ENCODE measurements at places on chromosomes 3 and 15.
A peak's percentile ranks its signal among the peaks of the same experiment; 100 is the strongest.

DNA sequence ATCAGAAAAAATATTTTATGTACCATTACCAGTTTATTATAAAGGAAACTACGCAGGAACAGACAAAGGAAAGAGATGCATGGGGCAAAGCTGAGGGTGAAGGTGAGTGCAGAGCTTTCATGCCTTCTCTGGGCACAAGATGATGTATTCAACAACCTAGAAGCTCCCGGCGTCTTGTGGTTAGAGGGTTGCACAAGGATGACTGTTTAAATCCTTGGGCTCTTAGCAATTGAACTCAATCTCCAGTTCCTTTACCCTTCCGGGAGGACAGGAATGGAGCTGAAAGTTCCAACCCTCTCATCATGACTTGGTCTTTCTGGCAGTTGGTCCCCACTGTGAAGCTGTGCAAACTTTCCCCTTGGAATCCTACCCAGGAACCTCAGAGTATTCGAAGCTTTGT lies 542.0 kb downstream of the EPHA3 start:
- no peak for DNase-seq

GRCh38 chr3:125059488-125060245 lies 3.9 kb upstream of the HEG1 start:
- DNase-seq = no peak

- DNase-seq = no peak
These were observed 11.3 kb downstream of the GTF2E1 start for GRCh38 chr3:120753810-120754209.

GRCh38 chr3:191958980-191959671 lies 498.2 kb downstream of the PYDC2 start:
- DNase-seq = no peak

DNA sequence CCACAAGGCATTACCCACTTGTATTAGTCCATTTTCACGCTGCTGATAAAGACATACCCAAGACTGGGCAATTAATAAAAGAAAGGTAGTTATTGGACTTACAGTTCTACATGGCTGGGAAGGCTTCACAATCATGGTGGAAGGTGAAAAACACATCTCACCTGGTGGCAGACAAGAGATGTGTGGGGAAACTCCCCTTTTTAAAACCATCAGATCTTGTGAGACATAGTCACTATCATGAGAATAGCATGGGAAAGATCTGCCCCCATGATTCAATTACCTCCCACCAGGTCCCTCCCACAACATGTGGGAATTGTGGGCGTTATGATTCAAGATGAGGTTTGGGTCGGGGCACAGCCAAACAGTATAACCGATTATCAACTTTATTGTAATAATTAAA lies 17.0 kb upstream of the CMC1 start:
- no peak for DNase-seq

DNA sequence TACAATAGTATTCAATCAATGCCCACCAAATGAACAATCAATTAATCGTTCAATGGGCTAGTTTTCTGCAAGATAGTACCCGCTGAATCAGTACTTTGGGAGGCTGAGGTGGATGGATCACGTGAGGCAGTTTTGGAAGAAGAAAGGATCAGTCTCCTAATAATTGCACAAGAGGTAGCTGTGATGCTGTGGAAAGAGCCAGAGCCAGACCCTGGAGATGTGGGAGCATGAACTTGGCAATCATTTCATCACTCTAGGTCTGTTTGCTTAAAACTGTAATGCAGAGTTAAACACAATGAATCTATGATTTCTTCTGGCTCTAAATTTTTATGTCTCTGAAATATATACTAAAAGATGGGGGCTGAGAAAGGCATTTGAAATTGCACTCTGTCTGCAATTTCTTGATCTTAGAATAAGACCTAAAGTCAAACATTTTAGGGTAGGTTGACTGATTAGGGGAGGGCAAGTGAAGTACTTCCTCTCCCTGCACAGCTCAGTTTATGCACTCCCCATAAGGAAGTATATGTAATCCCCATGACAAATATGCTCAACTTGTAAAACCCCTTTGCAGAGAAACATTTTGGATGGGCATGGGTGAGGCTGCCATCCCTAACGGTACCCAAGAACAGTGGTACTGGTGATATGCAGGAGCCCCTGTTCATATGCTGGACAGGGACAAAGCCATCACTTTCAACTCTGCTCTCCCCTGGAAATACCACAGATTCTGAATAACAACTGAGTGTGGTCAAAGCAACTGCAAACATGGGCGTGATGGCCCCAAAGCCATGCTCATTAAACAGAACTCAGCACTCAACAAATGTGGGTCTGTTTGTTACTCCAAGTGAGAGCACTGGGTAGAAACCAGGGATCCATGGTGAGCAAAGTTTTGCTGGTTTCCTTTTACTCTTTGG lies 28.6 kb upstream of the SPATA12 start:
- DNase-seq = no peak

- DNase-seq = no peak
These were observed 16.8 kb downstream of the EMC4 start for GRCh38 chr15:34241376-34242330.

- no peak for DNase-seq
These were observed 69.1 kb downstream of the SSUH2 start for GRCh38 chr3:8575364-8576104.

DNA sequence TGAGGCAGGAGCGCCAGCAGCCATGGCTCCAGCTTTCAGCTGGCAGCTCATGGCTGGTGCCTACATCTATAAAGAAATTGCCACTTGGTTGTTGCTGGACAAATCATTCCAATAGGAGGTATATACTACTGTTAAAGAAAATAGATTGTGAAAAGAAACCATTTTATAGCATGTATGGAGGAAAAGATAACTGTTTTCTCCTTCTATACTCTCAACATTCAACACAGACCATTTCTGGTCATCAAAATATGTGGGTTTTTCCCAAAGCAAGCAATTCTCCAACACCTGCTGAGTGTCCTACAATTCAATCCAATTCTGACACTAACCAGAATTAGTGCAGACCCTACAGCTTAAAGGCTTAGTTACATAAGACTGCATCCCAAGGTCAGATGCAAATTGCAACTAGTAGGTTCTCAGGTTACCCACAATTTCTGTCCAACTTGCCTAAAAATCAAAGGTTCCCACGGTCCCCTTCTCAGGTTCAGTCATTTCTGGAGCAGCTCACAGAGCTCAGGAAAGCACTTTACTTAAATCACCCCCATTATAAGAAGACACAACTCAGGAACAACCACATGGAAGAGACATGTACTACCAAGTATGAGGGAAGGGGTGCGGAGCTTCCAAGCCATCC lies 42.4 kb upstream of the STRIT1 start:
- no peak for DNase-seq

- DNase-seq = no peak
These were observed 21.3 kb downstream of the TRANK1 start for GRCh38 chr3:36923523-36923943.

- no peak for DNase-seq
These were observed 939 bp downstream of the PPIB start for GRCh38 chr15:64161688-64162477.

DNA sequence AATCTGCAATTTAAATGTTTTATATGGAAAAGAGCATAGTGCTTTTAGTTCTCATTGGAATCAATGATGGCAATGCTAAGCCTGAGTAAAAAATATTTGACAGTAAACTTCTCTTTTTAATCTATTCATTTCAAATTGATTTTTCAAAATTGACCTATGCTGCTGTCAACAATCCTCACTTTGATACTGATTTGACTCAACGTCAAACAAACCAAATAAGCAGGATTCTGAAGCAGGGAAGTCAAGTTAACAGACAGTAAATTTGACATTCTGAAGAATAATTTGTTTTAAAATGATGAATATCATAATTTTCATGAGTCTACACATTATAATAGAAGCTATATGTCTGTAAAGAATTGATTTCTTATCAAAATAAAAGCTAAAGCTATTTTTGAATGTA lies 1053.1 kb downstream of the DIPK2A start:
- DNase-seq = no peak

DNA sequence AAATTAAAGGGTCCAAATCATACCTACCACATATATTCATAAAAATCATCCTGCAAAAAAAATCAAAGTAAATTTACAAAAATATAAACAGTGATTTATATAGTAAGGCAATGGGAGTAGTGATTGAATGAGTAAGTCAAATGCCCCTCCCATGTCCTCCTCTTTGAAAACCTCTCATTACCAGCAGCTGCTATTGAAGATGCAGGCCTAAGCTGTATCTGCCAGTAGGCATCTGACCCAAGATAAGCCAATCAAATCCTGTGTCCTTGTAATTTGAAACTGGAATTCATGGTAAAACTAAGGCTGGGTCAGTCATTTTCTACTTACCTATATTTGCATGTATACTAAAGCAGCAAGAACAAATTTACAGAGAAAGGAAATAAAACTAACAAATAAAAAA lies 60.4 kb upstream of the POU1F1 start:
- DNase-seq = no peak

DNA sequence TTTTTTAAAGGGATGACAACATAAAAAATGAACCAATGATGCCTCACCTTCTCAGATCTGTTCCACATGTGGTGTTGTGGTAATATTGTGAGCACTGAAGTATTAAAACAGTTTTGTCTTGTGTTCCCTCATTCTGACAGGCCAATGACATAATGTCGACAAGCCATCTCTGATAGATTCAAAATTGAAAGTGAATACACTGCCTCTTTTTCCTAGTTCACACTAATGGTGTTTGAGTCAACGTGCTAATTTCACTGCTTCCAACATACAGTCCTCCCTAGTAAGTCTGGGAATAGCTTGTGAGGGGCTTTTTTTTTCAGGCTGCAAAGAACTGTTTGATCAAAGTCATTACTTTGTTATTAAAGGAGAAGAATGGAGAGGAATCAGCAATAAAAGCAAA lies 82.8 kb downstream of the ROBO2 start:
- no peak for DNase-seq

DNA sequence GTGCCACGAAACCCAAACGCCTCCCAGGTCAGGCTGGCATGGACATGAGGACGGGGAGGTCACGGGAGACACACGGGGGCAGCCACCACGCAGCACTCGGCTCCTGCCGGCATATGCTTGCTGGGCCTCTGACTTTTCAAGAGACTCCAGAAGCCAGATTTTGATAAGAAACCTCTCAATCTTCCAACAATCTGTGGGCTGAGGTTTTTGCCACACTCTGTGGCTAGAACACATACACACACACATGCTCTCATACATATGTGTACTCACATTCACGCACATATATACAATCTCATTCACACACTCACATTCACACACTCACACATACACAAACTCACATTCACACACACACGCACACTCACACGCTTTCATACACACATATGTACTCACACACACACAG lies 86.7 kb upstream of the LINGO1 start:
- DNase-seq = no peak

GRCh38 chr15:63605816-63606215 lies 8.6 kb downstream of the FBXL22 start:
- DNase-seq = no peak

- no peak for DNase-seq
These were observed 15.1 kb downstream of the PDZRN3 start for GRCh38 chr3:73609655-73610054.

GRCh38 chr3:169029674-169030285 lies 633.7 kb downstream of the MECOM start:
- no peak for DNase-seq

GRCh38 chr3:47985381-47985780 lies 30.8 kb downstream of the MAP4 start:
- peak; percentile 12 for DNase-seq

DNA sequence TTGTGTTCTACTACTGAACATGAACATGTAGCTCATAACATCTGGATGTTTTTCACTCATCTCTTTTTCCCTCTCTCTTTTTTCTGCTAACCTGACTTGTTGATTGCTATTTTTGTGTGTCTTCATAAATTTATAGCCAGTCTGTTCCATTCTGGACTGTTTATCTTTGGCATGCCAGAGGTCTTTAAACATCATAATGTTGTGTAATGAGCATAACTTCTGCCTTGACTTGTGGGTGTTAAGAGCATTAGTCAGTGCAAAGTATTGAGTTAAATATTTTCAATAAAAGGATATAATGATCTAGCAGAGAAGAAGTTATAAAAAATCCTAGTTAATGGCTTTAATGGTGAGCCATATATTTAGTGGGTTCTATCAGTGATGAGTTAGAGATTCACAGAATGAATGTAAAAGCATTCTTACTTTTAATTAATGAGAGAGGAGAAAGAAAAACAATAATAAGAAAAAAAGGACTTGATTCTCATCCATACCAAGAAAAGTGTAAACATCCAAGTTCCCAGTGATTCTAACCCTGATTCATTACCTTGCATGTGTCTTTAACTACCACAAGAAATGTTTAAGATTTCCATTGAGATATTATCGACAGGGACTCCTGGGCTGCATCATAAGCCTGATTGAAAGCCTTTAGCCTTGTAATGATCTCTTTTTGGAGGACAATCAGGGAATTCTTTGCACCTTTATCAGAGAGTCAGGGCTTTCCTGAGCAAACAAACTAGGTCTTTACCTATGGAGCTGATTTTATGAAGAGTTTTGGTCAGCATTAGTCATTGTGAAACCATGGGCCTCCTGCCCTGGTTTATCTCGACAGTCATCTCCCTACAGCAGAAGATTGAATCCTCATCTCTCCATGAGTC lies 22.9 kb downstream of the MITF start:
- DNase-seq = no peak

DNA sequence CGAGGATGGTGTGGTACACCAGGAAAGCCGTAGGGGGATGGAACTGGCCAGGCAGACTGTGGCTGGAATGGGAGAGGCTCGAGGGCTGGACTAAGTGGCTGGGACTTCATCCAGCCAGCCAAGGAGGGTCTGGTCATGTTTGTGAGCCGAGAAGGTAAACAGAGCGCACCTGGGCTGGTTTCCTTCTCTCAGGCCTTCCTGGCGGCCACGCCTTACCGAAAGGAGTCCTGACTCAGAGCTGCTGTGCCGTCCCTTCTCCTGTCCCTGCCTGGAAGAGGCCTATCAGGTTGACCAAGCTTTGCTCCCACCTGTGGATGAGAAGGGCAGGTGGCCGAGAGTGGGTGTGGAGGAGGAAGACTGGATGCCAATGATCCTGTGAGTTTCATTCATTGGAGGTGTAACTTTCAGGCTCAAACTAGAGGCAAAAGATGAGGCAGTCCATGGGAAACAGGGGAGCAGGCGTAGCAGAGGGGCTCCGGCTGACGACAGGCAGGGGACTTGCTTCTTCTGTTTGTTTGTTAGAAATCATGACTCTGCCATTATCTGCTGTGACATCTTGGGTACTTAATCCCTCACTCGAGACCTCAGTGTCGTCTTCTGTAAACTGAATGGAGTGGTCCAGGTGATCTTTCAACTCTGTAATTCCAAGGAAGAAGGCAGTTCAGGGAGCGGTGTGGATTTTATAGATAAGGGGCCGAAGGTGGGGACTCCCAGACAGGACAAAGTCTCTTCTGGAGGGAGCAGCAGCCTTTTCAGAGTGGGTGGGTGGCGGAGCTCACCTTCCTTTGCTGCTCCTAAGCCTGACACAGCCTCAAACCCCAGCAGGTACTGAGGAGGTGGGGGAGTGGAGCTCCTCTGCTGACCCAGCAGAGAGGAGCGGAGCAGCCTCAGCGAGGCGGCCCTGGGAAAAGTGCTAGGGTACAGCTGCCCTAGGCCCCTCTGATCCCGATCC lies 71.8 kb upstream of the GATM start:
- DNase-seq = no peak

All from SK-N-MC (cell line).